ENCODE measurements at places on chromosomes 6 and 20.

- DNase-seq, result no peak
Measured at GRCh38 chr6:149446791-149447376, 37.9 kb downstream of the ZC3H12D start.

DNA sequence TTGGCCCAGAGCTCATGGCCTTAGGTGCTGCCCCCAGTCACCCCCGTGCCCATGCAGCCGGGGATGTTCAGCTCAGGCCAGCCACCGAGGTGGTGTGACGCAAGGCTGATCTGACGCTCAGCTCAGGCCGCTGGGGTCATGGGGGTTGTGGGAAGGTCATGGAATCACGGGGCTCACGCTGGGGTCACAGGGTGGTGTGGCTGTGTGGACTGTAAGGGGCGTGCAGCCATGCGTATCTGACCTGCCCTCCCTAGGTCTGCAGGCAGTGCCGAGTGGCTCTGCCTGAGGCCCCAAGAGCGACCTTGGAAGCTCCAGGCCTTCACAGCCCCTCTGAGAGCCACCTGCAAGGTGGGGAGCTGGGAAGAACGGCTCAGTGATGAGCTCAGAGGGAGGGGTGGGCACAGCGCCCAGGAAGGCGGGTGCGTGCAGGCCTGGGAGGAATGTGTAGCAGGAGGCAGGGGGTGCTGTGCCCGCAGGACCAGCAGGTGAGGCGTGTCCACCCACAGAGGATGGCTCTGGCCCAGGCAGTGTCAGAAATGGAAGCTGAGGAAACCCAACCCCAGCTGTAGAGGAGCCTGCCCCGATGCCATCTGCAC, 27.8 kb downstream of the CHRNA4 start:
- DNase-seq, result no peak

- DNase-seq, result no peak
Measured at GRCh38 chr6:108685970-108686369, 125.3 kb downstream of the FOXO3 start.

- DNase-seq, result no peak
Measured at GRCh38 chr20:49874696-49875095, 40.6 kb downstream of the SPATA2 start.

- no peak for DNase-seq
Measured at GRCh38 chr6:106147476-106147875, 61.3 kb downstream of the PRDM1 start.

- DNase-seq, result no peak
Measured at GRCh38 chr6:152637296-152638047, at the start of gene SYNE1. TSS of gene SYNE1 (minus strand) at chr6:152637362. CDS start at chr6:152628331, 9,031 bp downstream.

DNA sequence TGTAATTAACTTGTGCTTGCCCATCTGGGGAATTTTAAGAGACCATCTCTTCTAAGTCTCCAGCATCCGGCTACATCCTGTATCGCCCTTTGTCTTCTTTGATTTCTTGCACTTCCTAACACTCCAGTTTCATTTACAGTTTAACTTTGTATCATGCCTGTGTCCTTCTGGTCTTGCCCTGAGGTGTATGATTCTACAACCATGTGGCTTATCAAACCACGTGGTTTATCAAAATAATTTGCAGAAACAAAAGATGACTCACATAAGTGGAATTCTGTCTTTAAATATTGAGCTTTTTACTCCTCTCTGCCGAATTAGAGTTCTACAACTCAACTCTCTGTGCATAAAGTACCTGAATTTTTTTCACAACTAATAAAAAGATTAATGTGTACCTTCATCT, 580.7 kb downstream of the KIF16B start:
- DNase-seq, result no peak

GRCh38 chr6:33107641-33108040, 31.9 kb downstream of the HLA-DPB1 start:
- DNase-seq, result no peak

DNA sequence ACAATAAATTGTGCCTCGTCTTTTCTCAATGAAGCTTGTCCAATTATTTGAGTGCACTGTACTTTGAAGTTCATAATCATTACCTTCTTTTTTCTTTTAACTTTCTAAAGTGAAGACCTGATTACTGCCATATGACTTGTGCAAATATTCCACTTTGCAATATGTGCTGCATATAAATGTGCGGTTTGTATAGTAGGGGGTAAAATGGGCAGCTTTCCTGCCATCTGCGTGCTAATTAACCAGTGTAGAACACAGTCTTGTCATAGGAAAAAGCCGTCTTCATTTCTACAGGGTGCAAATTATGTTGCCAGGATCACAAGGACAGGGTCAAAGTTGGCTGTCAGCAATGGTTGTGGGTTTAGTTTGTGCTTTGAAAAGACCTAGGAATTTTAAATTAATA, 397.0 kb downstream of the NKAIN2 start:
- no peak for DNase-seq

GRCh38 chr6:6392214-6393068, 72.0 kb upstream of the F13A1 start:
- DNase-seq, result no peak

DNA sequence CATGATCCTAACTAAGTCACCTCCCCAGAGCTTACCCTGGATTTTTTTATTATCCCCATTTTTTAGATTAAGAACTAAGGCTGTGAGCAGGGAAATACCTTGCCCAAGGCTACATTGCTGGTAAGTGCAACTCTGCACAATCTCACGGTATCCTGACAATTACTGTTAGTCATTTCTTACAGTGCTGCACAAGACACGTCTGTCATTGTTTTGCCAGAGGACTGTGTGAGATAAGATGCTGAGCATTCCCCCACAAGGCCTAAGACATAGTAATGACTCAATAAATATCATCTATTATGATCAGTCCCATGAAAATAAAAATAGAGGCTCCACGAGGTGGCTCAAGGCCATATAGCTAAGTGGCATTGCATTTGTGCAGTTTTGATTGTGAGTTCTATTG, 21.0 kb downstream of the PFDN4 start:
- DNase-seq, result no peak

GRCh38 chr20:62914970-62915457, 11.3 kb downstream of the DIDO1 start:
- no peak for DNase-seq

- no peak for DNase-seq
Measured at GRCh38 chr6:44590471-44590870, 203.0 kb downstream of the CDC5L start.

- no peak for DNase-seq
Measured at GRCh38 chr20:30505566-30505965, 751.9 kb upstream of the DEFB115 start.

- DNase-seq, result no peak
Measured at GRCh38 chr6:137767911-137768690, 99.0 kb upstream of the TNFAIP3 start.

GRCh38 chr20:59821788-59822187, 111.6 kb downstream of the SYCP2 start:
- peak; percentile 20 for DNase-seq

DNA sequence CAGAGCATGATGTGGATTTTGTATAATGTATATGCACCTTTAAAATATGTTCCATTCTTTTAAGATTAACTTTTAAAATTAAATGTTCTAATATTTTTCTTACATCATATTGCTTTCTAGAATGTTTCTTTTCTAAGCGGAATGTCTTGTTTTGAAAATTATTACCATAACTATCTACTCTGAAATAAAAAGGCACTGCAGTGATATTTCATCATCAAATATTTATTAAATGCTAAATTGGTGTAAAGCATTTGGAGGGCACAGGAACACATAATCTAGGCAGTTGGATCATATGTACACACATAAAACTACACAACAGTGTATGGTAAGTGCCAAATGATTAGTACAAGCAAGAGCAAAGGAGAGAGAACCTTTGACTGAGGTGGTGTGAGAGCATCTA, 13.8 kb downstream of the BICRAL start:
- no peak for DNase-seq

- DNase-seq, result no peak
Measured at GRCh38 chr6:47162793-47163192, 120.7 kb upstream of the ADGRF1 start.

DNA sequence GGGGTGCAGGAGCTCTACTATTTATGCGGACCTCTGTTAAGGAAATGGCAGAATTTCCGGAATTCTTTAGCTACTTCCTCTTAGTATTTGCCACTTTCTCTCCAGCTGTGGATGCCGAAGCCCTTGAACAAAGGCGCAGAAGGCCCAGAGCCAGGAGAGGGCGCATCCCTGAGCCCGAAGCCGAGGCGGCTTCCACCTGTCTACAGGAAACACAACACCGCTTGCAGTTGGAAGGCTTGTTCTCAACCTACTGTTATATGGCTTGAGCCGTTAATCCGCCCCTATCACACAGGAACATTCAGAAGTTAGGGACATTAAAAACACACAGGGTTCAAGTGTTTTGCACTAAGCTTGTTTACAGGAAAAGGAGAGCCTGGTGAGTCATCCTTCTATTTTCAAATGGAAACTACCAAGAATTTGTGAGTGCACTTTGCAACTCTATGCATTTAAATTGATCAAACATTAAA, 417.1 kb downstream of the BCKDHB start:
- DNase-seq, result no peak

- no peak for DNase-seq
Measured at GRCh38 chr6:168919470-168920179, 334.0 kb downstream of the THBS2 start.

- no peak for DNase-seq
Measured at GRCh38 chr20:60236613-60237012, 278.4 kb downstream of the CDH26 start.

DNA sequence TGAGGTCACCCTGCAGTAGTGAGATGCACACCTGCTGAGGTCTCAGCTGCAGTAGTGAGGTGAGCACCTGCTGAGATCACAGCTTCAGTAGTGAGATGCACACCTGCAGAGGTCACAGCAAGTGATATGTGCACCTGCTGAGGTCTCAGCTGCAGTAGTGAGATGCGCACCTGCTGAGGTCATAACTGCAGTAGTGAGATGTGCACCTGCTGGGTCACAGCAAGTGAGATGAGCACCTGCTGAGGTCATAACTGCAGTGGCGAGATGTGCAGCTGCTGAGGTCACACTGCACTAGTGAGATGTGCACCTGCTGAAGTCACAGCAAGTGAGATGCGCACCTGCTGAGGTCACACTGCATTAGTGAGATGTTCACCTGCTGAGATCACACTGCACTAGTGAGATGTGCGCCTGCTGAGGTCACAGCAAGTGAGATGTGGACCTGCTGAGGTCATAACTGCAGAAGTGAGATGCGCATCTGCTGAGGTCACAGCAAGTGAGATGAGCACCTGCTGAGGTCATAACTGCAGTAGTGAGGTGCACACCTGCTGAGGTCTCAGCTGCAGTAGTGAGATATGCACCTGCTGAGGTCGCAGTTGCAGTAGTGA, 20.8 kb downstream of the ZDHHC14 start:
- DNase-seq, result no peak

GRCh38 chr6:113457751-113458150, 399.4 kb upstream of the MARCKS start:
- DNase-seq, result no peak

DNA sequence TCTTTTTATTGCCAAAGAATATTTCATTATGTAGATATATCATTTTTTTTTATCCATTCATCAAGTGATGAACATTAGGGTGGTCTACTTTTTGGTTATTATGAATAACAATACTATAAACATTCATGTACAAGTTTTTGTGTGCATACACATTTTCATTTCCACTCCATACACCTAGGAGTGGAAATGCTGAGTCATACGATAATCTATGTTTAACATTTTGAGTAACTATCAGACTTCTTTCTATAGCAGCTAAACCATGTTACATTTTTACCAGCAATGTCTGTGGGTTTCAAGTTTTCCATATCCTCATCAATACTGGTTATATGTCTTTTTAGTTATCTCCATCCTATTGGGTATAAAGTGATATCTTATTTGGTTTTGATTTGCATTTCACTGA, 65.7 kb downstream of the PRSS35 start:
- no peak for DNase-seq

DNA sequence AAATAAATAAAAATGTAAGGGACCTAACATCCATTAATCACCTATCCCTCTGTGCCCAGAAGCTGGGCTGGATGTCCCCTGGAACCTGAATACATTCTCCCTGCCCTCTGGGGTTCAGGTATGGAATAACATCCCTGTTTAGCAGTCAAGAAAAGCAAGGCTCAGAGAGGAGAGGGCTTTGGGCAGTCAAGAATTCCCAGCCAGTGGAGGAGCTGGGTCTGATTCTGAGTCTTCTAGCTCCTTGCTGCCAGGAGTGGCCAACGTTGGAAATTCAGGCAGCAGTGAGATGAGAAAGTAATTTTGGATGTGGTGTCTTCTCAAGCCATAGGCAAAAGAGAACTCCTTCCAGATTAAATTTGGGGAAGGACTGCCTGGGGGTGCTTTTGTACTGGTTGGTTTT, 42.6 kb upstream of the ZNFX1 start:
- no peak for DNase-seq

GRCh38 chr20:45404438-45404837, 3.7 kb upstream of the DBNDD2 start:
- DNase-seq, result no peak

GRCh38 chr6:11762794-11763459, 15.7 kb downstream of the ADTRP start:
- DNase-seq, result no peak

- no peak for DNase-seq
Measured at GRCh38 chr6:31898383-31899011, 999 bp upstream of the EHMT2 start.

GRCh38 chr6:29021434-29021833, 16.3 kb upstream of the ZNF311 start:
- no peak for DNase-seq

- DNase-seq, result no peak
Measured at GRCh38 chr6:128443553-128443952, 76.8 kb downstream of the PTPRK start.

DNA sequence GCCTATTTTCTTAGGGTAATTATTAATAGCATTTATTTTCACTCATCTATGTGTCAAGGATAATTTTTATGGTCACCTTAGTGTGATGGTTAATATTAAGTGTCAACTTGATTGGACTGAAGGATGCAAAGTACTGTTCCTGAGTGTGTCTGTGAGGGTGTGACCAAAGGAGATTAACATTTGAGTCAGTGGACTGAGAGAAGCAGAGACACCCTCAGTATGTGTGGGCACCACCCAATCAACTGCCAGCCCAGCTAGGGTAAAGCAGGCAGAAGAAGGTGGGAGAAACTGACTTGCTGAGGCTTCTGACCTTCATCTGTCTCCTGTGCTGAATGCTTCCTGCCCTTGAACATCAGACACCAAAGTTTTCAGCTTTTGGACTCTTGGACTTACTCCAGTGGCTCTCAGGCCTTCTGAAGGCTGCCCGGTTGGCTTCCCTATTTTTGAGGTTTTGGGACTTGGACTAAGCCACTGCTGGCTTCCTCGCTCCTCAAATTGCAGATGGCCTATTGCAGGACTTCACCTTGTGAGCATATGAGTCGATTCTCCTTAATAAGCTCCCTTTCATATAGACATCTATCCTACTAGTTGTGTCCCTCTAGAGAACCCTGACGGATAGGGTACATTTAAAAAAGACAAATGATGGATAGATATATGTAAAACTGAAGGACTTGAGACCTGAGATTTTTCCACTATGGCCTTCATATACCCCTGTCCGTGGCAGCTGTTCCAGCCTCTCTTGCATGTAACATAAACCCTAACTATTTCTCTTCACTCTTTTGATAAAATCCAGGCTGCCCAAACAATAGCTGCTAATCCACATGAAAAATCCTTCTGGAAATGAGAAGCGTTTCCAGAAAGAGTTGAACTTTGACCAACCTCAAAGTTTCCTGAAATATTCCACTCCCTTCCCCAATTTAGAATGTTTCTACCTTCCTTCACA, 62.1 kb upstream of the RGS17 start:
- no peak for DNase-seq

GRCh38 chr6:128139519-128139918, 238.7 kb upstream of the THEMIS start:
- no peak for DNase-seq
